Activated naive CD4-positive, alpha-beta T cell treated with anti-CD3 and anti-CD28 coated beads, Interleukin-2, amount 10 ng/mL, durations not matched to agents 7 days and 5 days (primary cell): ENCODE measurements at places on chromosomes 6 and 20.
A peak's percentile ranks its signal among the peaks of the same experiment; 100 is the strongest.

DNA sequence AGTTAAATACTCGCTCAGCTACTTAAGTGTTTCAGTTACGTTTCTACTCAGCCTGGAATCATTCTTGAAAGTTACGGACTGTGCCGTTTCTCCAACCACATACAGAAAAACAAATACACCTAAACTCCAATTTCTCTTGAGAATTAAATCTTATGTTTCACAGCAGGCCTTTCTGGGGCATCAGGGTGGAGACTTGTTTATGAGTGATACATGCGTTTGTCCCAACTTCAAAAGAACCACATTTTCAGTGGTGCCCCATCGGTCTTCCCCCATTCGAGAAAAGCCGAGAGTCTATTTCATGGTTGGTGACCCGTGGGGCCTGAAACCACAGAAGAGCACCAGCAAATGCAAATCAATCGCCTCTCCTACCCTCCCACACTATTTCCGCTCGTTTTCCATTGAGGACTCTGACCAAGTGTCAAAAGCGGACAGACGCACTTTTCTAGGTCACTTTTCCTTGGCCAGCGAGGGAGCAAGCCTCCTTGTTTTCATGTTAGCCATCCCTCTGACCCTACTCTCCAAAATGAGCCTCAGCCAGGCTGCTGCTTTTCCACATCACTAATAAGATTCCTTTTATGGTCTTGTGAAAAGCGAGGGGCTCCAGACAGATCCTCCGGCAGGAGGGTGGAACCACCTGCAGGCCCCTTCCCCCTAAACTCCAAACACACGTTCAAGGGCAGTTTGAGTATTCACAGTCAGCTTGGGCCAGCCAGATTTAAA, 3.1 kb downstream of the JAG1 start:
- no peak for DNase-seq

DNA sequence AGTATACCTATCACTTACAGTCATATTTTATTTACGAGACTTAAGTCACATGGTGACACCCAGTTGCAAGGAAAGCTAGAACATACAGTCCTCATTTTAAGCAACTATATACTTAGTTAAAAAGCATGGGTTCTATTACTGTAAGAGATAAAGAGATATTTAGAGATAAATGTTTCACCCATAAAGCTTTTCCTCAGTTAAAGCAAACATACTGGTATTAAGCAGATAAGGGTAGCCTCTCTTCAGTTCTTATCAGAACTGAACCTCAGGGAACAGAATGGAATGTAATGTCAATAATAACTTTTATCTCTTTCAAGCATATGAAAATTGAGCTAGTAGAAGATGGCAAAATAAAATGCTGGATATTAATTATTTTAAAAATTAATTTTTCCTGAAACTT, 9.9 kb upstream of the ASCC3 start:
- no peak for DNase-seq

GRCh38 chr6:154602708-154603107, 92.2 kb upstream of the CNKSR3 start:
- DNase-seq = no peak

- no peak for DNase-seq
Measured at GRCh38 chr20:61819574-61819846, 246.2 kb downstream of the TAF4 start.

DNA sequence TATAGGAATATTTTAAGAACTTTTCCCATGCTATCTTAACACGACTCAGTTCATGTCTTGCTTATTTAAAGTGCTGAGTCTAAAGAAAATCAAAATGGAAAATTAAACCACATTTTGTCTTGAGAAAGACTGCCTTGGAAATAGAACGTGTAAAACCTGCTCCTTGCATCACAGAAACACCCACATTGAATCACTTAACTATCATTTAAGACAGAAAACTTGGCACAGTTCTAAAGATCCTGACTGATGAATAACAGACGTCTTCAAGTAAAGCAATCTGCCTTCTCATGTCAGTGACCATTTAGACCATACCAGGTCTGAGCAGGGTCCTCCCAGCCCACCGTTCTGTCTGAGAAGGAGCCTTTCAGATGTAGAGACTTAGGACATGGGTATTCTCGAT, 7.4 kb downstream of the PERP start:
- DNase-seq = no peak

- no peak for DNase-seq
Measured at GRCh38 chr6:156262014-156262413, 515.2 kb upstream of the ARID1B start.

DNA sequence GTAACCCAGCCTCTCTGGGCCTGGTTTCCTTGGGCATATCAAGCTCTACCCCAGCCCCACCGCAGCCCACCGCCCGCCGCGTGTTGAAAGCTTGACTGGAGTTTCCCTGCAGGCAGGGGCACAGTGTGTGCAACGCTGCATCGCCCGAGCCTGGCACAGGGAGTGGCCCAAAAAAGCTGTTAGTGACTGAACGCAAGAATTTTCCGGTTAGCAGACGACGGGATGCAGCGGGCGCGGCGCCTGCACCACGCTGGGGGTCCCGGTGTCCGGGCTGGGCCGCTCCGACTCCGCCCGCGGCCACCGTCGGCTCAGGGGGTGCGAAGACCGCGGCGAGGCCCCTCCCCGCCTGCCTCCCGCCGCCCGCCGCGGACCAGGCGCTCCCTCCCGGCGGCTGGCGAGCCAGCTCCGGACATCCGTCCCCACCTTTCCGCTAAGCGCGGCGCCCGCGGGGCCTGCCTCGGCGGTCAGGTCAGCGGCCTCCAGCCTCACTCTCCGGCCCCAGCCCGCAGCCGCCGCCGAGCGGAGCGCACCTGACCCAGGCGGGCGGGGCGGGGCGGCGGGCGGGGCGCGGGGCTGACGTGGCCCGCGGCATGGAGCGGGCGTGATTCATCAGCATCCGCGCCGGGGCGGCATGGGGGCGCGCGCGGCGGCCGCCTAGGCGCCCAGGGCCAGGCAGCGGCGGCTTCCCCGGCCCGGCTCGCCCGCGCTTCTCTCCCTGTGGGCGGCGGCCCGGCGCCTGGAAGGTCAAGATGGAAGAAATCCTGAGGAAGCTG, at the start of gene ARFGEF3:
Gene ARFGEF3 (plus strand): TSS at position 602 of the 773 bp plus-strand sequence. CDS start 148 bp downstream, at position 750.
- peak; percentile 66 for DNase-seq

DNA sequence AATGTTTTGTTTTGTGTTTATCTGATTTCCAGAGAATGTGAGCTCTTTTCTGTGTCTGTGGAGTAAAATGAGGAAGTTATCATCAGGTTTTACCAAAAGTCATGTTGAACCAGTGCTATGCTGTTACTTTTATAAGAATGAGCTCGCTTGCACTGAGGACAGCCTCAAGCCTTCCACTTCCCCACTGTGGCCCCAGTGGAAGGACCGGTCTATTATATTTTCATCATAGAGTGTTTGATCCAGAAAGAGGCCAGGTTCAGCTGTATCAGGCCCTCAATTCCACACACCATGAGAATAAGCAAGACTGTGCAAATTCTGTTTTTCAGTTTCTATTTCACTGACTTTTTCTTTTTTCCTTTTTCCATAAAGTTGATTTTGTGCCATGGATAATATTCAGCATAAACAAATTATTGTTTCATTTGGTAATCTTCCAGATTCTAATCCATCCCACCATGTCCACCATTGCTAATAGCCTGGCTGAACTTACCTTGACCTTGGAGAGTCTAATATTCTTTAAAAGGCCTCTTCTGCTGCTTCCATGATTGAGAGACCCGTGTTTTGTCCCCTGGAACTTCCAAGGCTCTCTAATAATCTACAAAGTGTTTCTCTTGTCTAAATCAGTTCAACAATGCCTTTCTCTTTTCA, 286.2 kb downstream of the THBS2 start:
- DNase-seq = no peak

- DNase-seq = no peak
Measured at GRCh38 chr6:20900389-20901160, 366.3 kb downstream of the CDKAL1 start.

- DNase-seq = no peak
Measured at GRCh38 chr6:99130897-99131873, 183.4 kb upstream of the FBXL4 start.

- DNase-seq = no peak
Measured at GRCh38 chr6:32889533-32889932, 35.5 kb downstream of the PSMB9 start.

DNA sequence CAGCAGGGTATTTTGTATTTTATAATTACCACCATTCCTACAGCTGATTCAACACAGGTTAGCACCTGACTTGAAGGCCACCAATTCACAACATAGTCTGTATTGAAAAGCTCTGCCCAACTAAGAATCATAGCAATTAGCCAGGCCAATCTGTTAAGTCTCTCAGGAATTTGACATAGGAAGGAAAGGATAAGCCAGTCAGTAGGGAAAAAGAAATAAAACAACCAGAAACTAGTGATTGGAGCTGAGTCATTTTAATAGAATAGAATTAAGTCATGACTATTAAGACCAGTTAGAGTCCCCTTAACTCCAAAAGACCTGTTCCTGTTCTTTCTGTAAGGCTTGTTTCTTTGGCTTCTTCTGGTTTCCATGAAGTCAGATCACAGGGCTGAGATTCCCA, 8.1 kb downstream of the RANBP9 start:
- DNase-seq = no peak

DNA sequence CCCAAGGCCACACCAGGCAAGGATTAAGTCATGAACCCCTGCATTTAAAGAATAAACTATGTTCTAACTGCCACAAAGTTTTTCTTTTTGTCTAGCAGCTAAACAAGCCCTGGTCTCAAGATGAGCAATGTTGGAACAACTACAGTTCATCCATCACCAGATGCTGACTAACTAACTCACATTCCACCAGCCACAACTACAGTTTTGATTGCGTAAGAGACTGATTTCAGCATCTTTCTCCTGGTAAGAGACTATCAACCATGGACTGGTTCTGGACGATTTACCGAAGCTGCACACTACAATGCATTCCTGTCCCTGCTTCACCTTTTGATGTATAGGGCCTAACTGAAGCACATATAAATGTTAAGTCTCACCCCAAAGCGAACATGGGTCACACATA, 43.0 kb downstream of the F13A1 start:
- DNase-seq = no peak

DNA sequence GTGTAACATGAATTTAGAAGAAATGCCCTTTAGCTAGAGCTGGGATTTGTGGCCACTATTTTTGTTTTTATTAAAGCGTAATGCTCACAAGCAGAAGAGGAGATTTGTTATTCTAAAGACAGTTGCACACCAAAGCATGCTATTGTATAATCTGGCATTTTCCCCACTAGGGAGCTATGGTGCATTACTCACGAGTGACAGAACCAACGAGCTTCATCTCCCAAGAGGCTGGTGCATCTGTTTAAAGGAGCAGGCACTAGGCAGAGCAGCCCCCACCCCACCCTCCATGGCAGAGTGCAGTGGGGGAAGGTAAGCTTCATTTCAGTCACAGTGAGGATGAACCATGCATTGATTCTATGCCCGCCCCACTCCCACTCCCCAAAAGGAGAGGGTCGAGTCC, 287.3 kb upstream of the TSHZ2 start:
- no peak for DNase-seq

DNA sequence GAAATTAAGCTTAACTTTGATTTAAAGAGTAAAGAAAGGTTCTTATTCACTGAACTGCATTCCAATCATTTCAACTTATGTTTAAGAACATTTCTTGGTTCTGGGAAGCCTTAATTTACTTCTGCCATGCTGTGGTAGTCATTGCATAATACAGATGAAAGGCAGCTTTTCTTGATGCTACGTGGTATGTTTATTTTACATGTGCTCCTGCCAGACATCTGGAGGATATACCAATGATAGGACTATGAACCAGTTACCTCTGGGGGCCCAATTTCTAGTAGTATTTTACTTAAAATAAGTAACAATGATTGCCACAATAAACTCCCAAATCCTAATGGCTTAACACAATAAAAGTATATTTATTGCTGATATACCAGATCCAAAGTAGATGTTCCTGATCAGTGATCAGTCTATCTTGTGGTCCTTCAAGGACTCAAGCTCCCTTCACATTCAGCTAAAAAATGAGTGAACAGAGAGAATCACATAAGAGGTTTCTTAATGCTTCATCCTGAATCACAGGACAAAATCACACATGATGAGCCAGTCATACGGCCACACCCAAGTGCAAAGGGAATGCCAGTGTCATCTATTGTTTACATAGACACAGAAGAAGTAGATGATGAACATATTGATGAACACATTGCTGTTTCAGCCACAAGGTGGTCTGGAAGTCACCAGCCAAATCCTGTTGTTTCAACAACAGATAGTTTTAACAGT, 56.5 kb upstream of the CCN2 start:
- DNase-seq = no peak

DNA sequence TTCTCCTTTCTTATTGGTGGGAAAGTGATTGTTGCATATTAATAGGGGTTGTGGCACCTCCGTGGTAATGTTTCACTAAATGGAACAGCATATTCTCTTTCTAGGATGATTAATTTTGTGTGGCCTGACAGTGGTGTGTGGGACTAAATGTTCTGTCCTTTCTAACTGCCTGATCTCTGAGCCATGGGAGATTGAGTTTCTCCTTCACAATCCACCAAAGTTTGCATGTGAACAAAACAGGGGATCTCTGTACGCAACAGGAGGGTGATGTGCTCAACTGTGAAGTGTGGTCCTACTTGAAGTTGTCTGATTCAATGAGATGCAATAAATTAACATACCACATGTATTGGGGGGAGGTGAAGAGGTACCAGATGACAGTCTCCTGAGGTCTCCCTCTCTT, 19.3 kb downstream of the BCAS1 start:
- DNase-seq = no peak

- DNase-seq = peak; percentile 92
Measured at GRCh38 chr6:109482905-109483734, at the start of gene ZBTB24. ZBTB24 (minus strand) TSS chr6:109483219; CDS start chr6:109482026, 1,193 bp downstream.

DNA sequence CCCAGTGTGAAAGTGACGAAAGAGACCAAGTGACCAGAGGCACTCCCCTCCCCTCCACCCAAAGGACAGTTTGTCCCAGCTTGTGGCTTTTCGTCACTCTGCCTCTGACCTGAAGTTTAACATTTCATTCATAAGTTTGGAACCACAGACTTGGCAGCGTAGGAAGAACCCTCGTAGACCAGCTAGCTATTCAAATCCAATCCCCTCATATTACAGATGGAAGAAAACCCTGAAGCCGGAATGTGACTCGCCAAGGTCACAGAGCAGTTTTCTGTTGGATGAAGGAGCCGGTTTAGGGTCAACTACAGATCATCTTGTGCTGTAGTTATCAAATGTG, 3.9 kb upstream of the SYS1 start:
- no peak for DNase-seq

GRCh38 chr6:130794010-130794697, 33.1 kb upstream of the SMLR1 start:
- no peak for DNase-seq

DNA sequence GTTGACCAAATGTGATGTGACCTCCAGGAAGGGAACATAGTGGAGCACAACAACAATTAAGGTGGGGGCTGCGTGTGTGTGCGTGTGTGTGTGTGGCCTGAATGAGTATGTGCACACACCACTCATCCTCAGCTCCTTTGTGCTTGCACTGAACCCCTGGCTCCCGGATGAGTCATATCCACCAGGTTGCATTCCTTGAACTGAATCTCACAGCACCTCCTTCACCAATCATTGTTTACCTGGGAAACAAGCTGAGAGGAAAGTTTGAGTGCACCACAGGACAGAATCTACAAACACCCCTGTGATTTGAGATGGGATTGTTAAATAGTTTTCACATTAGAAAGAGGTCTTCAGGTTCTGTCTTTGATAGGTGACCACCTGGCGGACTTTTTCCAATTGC, 33.7 kb upstream of the GPR6 start:
- no peak for DNase-seq

GRCh38 chr6:139981768-139982181, 607.3 kb upstream of the CITED2 start:
- DNase-seq = no peak

- no peak for DNase-seq
Measured at GRCh38 chr6:151196555-151196954, 43.2 kb upstream of the AKAP12 start.
